NCI-H187 (cell line): ENCODE measurements at places on chromosomes 11 and 22.

DNA sequence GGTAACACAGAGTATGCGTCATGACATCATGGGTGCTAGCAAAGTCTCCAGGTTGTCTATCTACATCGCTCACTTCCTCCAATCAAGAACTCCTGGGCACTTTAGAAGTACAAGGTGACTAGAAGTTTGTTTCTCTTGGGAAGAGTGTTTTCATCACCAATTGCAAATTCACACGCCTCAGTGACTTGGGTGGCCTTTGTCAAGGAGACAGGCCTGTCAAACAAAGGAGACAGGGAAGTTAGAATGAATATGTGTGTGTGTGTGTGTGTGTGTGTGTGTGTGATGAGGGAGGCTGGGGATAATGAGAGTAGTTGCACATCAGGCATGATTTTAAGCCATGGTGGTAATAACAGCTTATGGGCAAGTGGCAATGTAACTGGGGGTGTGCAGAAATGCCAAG, 953.2 kb downstream of the OPCML start:
- DNase-seq: no peak

GRCh38 chr11:105156231-105156630, 16.7 kb upstream of the CARD18 start:
- no peak for DNase-seq

- DNase-seq: no peak
Observed at GRCh38 chr22:21641417-21641788, 699 bp upstream of the SDF2L1 start.

- DNase-seq: no peak
Observed at GRCh38 chr11:46694607-46695006, 5.8 kb downstream of the ARHGAP1 start.

DNA sequence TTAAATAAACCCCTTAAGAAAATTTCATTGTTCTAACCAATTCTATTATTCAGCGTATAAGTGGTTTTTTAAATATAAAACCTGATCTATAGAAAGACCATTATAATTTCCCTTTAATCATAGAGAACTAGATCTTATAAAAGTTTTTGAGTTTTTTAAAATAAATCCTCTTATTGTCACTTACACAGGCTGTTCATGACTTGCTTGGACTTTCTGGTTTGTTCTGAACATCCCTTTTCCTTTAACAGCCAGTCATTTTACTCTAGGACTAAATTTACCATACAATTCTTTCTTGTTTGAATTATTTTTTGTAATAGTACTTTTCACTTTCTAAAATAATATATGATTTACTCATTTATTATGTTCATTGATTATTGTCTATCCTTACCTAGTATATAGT, 4.7 kb downstream of the NXPE2 start:
- no peak for DNase-seq

- DNase-seq: no peak
Observed at GRCh38 chr22:20463324-20464095, 25.9 kb upstream of the SCARF2 start.

DNA sequence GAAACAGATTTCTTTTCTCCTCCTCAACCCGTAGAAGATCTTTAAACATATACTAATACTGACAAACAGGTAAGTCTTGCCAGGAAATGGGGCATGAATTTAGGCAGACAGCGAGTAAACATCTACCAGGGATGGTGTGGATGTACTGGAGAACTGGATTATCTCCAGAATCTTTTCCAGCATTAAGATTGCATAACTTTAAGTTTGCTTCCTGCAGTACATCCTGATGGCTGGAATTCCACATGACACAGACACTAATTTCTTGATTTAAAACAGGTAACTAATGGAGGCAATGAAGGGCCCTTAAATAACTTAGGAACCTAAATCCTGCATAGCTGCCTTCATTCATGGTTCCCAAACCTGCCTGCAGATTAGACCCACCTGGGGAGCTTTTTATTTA, 40.7 kb downstream of the JHY start:
- DNase-seq: no peak

DNA sequence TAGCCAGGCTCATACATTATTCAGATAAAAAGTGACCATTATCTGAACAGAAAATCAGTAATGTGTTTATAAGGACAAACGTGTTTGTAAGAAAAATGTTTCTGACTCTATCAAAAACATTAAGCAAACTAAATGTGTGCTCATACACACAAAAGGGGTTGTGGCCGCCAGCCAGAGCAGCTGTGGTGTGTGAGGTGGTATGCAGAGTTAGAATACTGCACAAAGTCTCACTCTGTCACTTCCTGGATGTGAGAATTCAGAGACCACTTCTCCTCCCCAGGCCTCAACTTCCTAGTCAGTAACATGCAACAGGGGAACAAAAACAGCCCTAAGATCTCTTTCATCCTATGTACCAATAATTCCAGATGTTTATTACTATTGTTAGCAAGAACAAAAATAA, 9.4 kb downstream of the OR5B21 start:
- DNase-seq: no peak

DNA sequence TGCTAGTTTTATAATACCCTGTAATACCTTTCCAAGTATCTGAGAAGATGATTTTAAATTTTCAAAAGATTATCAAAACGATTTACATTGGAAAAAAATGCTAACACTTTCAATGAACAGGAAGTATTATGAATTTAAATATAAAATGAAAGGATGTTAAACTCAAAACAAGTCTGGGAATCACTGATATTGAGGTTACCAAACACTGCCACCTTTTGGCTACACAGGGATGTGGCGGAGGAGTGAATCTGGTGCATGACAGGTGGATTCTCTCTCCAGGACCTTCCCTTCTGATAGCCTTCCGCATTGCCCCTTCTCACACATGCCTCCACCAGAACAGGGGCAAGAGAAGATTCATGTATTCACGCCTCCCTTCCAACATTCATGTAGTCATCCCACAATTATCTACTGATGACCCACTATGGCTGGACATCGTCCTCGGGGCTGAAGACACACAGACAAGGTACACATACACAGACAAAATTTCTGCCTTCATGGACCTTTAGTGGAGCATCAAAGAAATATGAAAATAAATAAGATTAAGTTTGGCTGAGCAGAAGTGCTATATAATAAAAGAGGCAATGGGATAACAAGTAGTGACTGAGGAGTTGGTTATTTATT, 34.7 kb downstream of the ATG16L2 start:
- no peak for DNase-seq

- no peak for DNase-seq
Observed at GRCh38 chr11:30983776-30984441, 385.6 kb downstream of the DCDC1 start.

- no peak for DNase-seq
Observed at GRCh38 chr11:13767471-13767870, 99.0 kb downstream of the FAR1 start.

GRCh38 chr11:19789835-19790710, 77.4 kb downstream of the NAV2 start:
- no peak for DNase-seq

DNA sequence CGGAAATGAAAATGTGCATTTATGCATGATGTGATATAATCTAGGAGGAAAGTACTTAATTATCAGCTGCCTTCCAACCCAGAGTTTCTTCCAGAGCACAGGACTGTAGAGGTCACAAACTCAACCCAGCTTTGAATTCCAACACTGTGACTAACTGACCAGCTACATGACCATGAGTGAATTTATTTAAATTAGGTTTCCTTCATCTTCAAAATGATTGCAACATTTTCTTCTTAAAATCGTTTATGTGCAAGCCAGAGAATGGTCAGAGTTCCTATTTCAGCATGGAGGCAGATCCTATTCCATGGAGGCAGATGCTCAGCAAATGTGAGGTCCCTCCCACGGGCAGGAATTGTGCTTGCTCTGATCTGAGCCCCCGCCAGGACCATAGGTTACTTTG, 42.4 kb downstream of the OSBP start:
- DNase-seq: no peak

GRCh38 chr11:17636721-17637120, 82.7 kb upstream of the MYOD1 start:
- no peak for DNase-seq

- no peak for DNase-seq
Observed at GRCh38 chr11:17013548-17014320, 480 bp downstream of the PLEKHA7 start.
